ENCODE measurements at places on chromosomes 7 and 10.

GRCh38 chr7:22762866-22763265 is 35.9 kb downstream of the IL6 start:
- DNase-seq: no peak

- no peak for DNase-seq
Measured at GRCh38 chr10:61721431-61721830, 58.7 kb downstream of the CABCOCO1 start.

DNA sequence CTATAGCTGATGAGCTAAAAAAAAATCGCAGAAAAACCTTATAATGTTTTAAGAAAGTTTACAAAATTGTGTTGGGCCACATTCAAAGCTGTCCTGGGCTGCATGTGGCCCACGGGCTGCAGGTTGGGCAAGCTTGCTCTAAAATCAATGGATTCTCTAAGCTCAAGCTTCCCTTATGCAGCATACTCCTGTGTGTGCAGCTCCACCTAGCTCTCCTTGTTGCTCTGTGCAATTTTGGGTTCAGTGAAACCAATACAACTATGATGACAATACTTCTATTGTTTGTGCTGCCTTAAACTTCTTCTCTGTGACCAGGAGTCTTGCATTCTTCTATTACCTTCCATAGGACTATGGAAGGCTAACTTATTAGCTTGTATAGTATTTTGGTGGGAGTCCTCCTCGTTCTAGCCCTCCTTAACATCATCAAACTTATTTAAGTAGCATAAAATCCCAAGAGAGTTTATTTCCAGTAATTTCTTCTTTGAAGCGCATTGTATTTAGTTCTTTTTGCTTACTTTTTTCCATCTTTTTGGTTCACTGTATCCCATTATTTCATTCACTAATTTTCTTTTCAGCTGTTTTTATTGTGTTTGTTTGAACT is 170.9 kb upstream of the SMIM30 start:
- peak; percentile 11 for DNase-seq

DNA sequence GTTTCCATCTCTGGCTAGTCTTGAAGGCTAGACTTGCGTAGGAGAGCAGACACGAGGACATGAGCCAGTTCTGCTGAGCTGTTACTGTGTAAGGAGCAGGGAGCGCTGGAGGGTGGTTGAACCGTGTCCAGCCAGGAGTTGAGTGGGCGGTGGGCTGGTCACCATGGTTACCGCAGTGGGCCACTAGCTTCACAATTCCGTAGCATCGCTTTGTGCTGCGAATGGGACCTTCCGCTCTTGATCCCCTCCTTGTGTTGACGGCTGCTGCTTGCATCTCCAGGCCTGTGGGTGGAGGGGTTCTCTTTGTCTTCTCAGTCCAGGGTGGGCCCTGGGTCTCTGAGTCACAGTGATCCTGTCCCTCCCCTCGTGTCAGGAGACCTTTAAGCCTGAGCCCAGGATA is 49.4 kb upstream of the OCM start:
- DNase-seq: no peak

DNA sequence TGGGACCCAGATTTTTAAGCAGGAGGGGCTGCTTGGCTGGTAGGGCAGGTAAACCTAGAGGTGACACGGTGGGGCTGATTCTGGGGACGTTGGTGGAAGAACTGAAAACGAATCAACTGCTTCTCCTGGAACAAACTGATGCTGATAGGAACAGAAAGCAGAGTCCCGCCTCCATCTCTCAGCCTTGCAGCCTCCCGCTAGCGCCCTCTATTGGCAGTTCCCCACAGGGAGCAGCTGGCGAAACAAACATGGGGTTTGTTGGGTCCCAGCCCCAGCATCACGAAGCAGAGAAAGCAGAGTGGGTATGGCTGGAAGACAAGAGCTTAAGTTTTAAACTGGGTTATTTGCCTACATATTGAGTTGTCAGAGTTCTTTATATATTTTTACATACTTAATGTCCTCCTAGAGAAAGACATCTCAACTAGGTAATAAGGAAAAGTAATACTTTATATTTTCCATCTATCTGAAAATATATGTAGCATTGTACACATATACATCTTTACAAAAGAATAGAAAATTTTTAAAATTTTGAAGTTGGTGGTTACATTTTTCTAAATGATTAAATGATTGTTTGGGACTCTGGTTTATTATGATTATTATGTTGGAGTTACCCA is 42.3 kb upstream of the FOXI2 start:
- peak; percentile 12 for DNase-seq

- no peak for DNase-seq
Measured at GRCh38 chr7:1934756-1935155, 264.7 kb downstream of the ELFN1 start.

GRCh38 chr10:102327002-102327401 is 68.5 kb upstream of the NFKB2 start:
- no peak for DNase-seq

DNA sequence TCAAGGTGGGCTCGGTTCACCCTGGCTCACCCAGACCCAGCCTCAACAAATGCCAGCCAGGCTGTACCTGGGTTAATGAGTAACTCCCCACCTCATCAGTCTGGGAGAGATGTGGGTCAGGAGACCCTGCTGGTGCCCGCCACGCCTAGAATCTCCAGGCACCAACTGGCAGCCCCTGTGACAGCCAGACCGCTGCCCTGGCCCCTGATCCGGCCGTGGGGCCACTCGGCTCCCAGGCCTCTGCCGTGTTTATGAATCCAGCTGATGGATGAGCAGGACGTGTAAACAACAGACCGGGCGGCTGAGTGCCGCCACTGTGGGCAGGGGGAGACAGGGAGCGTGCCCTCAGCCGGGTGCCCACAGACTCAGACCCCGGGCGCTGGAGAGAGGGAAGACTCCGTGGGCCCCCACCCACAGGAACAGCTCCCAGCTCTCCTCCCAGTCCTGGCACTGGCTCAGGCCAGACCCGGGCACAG is 34.0 kb upstream of the PDGFA start:
- DNase-seq: no peak

- no peak for DNase-seq
Measured at GRCh38 chr10:34178196-34178595, 636.9 kb downstream of the PARD3 start.

- no peak for DNase-seq
Measured at GRCh38 chr10:69451784-69452251, 553 bp downstream of the TSPAN15 start.

GRCh38 chr7:27746978-27747377 is 7.0 kb downstream of the TAX1BP1 start:
- DNase-seq: no peak

GRCh38 chr10:104035194-104036068 is 50.2 kb downstream of the COL17A1 start:
- no peak for DNase-seq

GRCh38 chr7:102837802-102838201 is 75.0 kb upstream of the LRRC17 start:
- DNase-seq: no peak

DNA sequence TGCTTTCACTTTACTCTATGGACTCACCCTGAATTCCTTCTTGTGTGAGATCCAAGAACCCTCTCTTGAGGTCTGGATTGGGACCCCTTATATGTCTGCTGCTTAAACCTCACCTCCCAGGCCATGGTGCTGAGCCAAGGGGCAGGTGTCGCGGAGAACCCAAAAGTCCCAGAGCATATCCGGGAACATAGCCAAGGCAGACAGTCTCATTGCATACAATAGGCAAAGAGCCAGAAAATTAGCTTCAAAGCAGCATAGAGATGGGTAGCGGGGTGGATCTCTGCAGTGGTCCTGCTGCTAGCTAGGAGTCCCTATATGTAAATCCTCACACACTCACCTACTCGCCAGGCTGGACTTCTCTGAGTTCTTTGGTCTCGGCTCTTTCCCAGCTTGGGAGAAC is 5.5 kb downstream of the CCL24 start:
- no peak for DNase-seq
